ENCODE measurements at places on chromosomes 7 and 10. TPM values are rescaled to one million over a fixed set of nuclear protein-coding genes. Genes with fewer than 3 reads are reported as not detected.

- H3K4me1 ChIP-seq, result peaks cover 34% of the 10 kb centered on the region
- no peak overlapping the region for H3K4me3 ChIP-seq
These were observed 24.9 kb downstream of the CALML3 start for GRCh38 chr10:5549462-5550249.

DNA sequence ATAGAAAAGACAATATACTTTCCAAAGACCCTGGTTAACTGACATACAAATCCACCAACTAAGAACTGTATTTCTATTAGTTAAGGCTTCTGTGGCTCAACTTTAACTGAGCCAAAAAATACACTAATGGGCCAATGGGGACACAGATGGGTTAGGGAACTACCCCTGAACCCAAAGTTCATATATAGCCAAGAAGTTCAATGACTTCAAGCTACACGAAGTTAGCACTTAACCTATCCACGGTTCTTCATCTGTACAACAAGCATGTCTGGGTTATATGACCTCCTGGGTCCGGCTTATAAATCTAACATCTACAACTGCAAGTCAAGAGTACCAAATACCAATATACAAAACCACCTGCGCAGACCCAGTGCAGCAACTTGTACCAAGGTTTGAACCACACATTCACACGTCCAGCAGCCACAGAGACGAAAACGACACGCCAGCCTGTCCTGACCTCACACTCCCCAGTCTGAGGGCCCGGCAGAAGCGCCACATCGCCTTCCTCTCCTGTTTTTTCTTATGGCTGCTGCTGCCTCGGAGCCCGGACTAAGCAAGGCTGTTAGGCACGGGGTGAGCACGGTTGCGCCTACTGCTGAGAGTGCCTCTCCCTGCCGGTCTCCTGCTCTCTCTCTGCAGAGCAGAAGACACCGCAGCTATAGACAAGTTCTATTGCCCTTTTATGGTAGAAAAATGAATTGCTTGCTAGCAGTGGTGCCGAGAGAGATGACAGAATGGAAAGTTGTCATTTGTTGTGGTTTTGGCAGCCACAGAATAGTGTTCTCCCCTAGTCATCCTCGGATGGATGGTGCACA is 86.3 kb downstream of the RNF216 start:
- DNase-seq, result peak; percentile 81
- H3K36me3 ChIP-seq, result peaks cover 6% of the 10 kb centered on the region
- H3K27me3 ChIP-seq, result no peaks in the 10 kb centered on the region
- peak overlapping the region; percentile 87 for H3K27ac ChIP-seq

- H3K4me3 ChIP-seq, result no peak overlapping the region
- DNase-seq, result no peak
- no peak overlapping the region for H3K27ac ChIP-seq
- no peaks in the 10 kb centered on the region for H3K27me3 ChIP-seq
- H3K4me1 ChIP-seq, result no peaks in the 10 kb centered on the region
- H3K36me3 ChIP-seq, result no peaks in the 10 kb centered on the region
These were observed 53.6 kb upstream of the ADGRA1 start for GRCh38 chr10:133034092-133034491.

- no peak overlapping the region for H3K4me3 ChIP-seq
- H3K27ac ChIP-seq, result no peak overlapping the region
- no peaks in the 10 kb centered on the region for H3K27me3 ChIP-seq
- DNase-seq, result no peak
These were observed 87.4 kb downstream of the CHST15 start for GRCh38 chr10:124005991-124006392.

- no peaks in the 10 kb centered on the region for H3K36me3 ChIP-seq
- peaks cover 15% of the 10 kb centered on the region for H3K4me1 ChIP-seq
- no peak overlapping the region for H3K4me3 ChIP-seq
- no peak for DNase-seq
- no peak overlapping the region for H3K27ac ChIP-seq
- no peaks in the 10 kb centered on the region for H3K27me3 ChIP-seq
These were observed 147.0 kb downstream of the TCF7L2 start for GRCh38 chr10:113097036-113097435.

- H3K27ac ChIP-seq, result no peak overlapping the region
- no peak for DNase-seq
- no peaks in the 10 kb centered on the region for H3K27me3 ChIP-seq
- no peak overlapping the region for H3K4me3 ChIP-seq
- H3K36me3 ChIP-seq, result no peaks in the 10 kb centered on the region
These were observed 499.0 kb downstream of the TCERG1L start for GRCh38 chr10:130812381-130813148.

GRCh38 chr7:66150471-66150870 is 35.8 kb downstream of the CRCP start:
- H3K27ac ChIP-seq, result no peak overlapping the region
- H3K4me1 ChIP-seq, result peaks cover 22% of the 10 kb centered on the region
- H3K36me3 ChIP-seq, result peaks cover 28% of the 10 kb centered on the region
- H3K27me3 ChIP-seq, result no peaks in the 10 kb centered on the region
- DNase-seq, result no peak

DNA sequence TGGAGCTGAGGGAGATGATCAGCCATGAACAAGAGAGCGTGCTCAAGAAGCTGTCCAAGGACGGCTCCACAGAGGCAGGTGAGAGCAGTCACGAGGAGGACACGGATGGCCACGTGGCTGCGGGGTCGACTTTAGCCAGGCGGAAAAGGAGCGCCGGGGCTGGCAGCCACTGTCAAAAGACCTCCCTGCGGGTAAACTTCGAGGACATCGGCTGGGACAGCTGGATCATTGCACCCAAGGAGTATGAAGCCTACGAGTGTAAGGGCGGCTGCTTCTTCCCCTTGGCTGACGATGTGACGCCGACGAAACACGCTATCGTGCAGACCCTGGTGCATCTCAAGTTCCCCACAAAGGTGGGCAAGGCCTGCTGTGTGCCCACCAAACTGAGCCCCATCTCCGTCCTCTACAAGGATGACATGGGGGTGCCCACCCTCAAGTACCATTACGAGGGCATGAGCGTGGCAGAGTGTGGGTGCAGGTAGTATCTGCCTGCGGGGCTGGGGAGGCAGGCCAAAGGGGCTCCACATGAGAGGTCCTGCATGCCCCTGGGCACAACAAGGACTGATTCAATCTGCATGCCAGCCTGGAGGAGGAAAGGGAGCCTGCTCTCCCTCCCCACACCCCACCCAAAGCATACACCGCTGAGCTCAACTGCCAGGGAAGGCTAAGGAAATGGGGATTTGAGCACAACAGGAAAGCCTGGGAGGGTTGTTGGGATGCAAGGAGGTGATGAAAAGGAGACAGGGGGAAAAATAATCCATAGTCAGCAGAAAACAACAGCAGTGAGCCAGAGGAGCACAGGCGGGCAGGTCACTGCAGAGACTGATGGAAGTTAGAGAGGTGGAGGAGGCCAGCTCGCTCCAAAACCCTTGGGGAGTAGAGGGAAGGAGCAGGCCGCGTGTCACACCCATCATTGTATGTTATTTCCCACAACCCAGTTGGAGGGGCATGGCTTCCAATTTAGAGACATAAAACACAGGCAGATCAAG is 3.3 kb downstream of the GDF2 start:
- no peaks in the 10 kb centered on the region for H3K4me1 ChIP-seq
- no peak for DNase-seq
- no peaks in the 10 kb centered on the region for H3K27me3 ChIP-seq
- no peak overlapping the region for H3K4me3 ChIP-seq
- no peaks in the 10 kb centered on the region for H3K36me3 ChIP-seq

- H3K4me3 ChIP-seq, result no peak overlapping the region
- H3K27ac ChIP-seq, result no peak overlapping the region
- H3K27me3 ChIP-seq, result peaks cover 92% of the 10 kb centered on the region
- DNase-seq, result no peak
- H3K4me1 ChIP-seq, result no peaks in the 10 kb centered on the region
- H3K36me3 ChIP-seq, result no peaks in the 10 kb centered on the region
These were observed 61.7 kb upstream of the PAX2 start for GRCh38 chr10:100683545-100684300.

- no peak overlapping the region for H3K27ac ChIP-seq
- no peaks in the 10 kb centered on the region for H3K4me1 ChIP-seq
- H3K4me3 ChIP-seq, result no peak overlapping the region
- H3K36me3 ChIP-seq, result no peaks in the 10 kb centered on the region
- no peak for DNase-seq
These were observed 12.8 kb downstream of the NRAP start for GRCh38 chr10:113651021-113651420.

- H3K4me1 ChIP-seq, result no peaks in the 10 kb centered on the region
- peaks cover 10% of the 10 kb centered on the region for H3K27me3 ChIP-seq
- H3K36me3 ChIP-seq, result no peaks in the 10 kb centered on the region
- no peak overlapping the region for H3K4me3 ChIP-seq
- H3K27ac ChIP-seq, result no peak overlapping the region
These were observed 268.9 kb upstream of the PFKP start for GRCh38 chr10:2798336-2799022.

DNA sequence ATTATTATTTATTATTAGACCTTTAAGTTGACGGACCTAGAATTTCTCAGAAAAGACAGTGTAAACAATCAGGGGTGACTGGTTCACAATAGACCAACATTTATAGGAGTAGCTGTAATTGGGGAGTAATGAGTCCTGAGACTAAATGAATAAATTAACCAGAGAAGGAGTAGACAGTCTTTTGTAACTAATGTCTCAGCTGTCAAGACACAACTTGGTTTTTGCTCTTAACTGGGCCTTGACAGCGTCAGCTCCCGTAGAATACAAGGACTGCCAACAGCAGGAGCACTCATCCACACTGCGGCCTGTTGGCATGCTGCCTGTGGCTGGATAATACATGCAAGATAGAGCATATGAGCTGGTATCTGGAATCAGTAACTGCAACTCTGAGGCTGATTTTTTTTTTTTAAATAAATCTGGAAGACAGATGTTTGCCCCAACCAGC is 123.9 kb downstream of the CACNA2D1 start:
- no peaks in the 10 kb centered on the region for H3K36me3 ChIP-seq
- DNase-seq, result no peak
- no peaks in the 10 kb centered on the region for H3K27me3 ChIP-seq

DNA sequence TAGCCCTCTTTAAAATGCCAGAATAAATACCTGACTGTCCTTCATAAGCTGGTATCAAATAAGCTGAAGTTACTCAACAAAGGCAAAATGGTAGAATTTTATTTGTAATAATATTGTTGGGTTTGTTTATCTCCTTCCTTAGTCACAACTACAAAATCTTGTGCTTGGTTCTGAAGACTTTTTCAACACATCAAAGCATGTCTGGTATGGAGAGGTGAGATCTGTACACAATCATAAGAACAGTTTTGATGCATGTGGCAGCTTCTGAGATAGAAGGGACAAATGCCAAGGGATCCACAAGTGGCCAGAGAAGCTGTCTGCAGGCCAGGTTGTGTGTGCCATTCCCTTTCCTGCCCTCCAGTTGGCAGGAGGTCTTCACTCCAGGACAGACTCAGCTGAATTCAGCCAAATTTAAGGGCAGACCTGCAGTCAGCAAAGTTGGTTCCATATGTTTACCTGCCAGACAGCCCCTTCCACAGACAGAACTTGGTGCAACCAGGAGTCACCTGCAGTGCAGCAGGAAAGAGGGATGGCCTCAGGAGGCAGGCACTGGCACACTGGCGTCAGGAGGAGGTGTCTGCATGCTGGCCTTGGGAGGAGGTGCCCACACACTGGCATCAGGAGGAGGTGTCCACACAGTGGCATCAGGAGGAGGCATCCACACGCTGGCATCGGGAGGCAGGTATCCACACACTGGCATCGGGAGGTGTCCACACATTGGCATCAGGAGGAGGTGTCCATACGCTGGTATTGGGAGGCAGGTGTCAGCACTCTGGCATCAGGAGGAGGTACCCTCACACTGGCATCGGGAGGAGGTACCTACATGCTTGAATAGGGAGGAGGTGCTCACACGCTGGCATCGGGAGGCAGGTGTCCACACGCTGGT is 93.1 kb upstream of the IKZF1 start:
- H3K4me3 ChIP-seq, result peak overlapping the region; percentile 62
- no peaks in the 10 kb centered on the region for H3K27me3 ChIP-seq
- peak overlapping the region; percentile 98 for H3K27ac ChIP-seq
- no peaks in the 10 kb centered on the region for H3K36me3 ChIP-seq
- H3K4me1 ChIP-seq, result peaks cover 100% of the 10 kb centered on the region
- no peak for DNase-seq

TRIM50 gene
- total RNA-seq, result not detected

GARIN1A gene
- total RNA-seq, result 2.6 TPM

LAMB1 gene
- total RNA-seq, result 0.10 TPM

MUC3A gene
- total RNA-seq, result not detected

MRPS24 gene
- total RNA-seq, result 82.7 TPM
